ENCODE measurements at places on chromosomes 6 and 20.

DNA sequence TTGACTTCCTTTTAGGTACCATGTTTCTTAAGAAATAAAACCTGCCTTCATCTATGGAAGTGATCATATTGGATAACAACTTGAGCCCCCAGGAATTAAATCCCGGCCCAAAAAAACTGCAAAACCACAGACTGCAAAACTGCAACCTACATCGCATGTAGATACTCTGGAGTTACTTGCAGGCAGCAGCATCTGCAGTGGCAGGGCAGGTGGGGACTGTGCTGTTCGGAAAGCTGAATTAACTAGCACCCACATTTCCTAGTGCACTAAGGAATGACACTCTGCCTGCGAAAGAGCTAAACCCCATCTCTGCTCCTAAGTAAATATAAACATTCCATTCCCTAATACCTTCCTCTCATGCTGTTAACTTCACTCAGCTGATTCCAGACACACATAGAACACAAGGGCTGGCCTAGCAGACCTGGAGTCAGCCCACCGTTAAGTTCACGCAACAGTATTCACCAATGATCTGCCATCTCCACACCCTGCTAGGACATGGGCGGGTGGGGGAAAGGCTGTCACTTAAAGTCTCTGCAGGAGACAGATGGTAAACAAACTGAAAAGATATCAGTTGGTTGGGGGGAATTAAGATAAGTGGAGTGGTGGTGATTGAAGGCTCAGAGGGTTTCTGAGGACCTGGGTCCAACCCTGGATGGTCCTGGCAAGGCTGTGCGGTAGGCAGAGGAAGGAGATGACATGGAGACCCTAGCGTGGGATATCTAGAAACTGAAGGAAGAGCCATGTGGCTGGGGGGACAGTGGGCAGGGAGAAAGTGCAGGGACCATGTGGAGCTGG, 128.4 kb downstream of the SYCP2 start:
- no peak for DNase-seq

- DNase-seq: peak; percentile 6
Observed at GRCh38 chr20:9838035-9838377, 870 bp downstream of the PAK5 start.

- DNase-seq: no peak
Observed at GRCh38 chr6:126063512-126064146, 77.3 kb downstream of the TRMT11 start.

GRCh38 chr20:18223409-18223808, 64.9 kb upstream of the ZNF133 start:
- no peak for DNase-seq

DNA sequence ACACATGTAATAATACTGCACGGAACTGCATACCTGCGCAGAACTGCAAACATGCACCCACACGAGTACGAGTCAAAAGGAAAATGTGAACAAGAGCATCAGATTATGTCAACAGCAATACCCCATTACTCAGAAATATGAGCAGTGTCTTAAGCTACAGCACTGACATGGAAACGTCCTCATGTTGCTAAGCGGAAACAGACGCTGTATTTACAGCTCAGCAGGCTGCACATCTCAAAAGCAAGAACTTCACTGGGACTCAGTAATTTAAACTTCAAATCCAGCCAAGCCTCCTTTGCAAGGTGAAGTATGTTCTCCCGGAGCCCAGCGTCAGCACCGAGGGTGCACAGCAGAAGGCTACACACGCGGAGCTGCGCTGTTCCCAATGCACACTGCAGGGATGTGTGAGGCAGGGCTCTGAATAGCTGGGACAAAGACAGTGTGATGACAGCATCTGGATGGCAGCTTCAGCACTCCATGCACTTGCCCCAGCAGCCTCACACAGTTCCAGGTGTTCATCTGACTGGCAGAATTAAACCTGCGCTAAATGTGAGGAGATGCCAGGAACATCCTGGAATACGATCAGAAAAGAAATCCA, 202.8 kb downstream of the WDR27 start:
- no peak for DNase-seq

- DNase-seq: no peak
Observed at GRCh38 chr6:115358616-115359015, 702.1 kb downstream of the FRK start.

GRCh38 chr6:149190224-149190831, 127.2 kb upstream of the TAB2 start:
- no peak for DNase-seq
